ENCODE measurements at places on chromosomes 6 and 20.

DNA sequence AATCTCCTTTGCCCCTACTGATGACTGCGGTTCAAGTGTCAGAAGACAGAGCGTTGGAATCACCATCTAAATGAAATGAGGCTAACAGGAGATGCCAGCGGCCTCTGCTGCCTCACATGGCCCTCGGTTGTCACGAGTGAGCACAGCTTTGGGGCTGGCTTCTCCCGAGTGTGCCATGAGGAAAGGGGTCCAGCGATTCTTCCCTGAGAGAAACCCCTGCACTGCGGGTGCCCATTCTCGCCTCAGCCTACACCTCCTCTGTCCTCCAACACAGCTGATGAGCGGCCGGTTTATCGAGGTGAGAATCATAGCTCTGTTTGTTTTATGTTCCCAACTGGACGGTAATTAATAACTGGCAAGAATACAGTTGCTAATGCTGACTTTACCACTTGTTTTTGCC, 144.7 kb upstream of the RPS6KA2 start:
- no peak for DNase-seq
- no peaks in the 10 kb centered on the region for H3K4me1 ChIP-seq
- no peak overlapping the region for H3K4me3 ChIP-seq
- H3K36me3 ChIP-seq = no peaks in the 10 kb centered on the region
- H3K27me3 ChIP-seq = no peaks in the 10 kb centered on the region

GRCh38 chr6:126923807-126924206, 194.7 kb upstream of the RSPO3 start:
- H3K27ac ChIP-seq = no peak overlapping the region
- H3K27me3 ChIP-seq = no peaks in the 10 kb centered on the region
- DNase-seq = no peak
- H3K4me1 ChIP-seq = no peaks in the 10 kb centered on the region
- H3K36me3 ChIP-seq = no peaks in the 10 kb centered on the region

DNA sequence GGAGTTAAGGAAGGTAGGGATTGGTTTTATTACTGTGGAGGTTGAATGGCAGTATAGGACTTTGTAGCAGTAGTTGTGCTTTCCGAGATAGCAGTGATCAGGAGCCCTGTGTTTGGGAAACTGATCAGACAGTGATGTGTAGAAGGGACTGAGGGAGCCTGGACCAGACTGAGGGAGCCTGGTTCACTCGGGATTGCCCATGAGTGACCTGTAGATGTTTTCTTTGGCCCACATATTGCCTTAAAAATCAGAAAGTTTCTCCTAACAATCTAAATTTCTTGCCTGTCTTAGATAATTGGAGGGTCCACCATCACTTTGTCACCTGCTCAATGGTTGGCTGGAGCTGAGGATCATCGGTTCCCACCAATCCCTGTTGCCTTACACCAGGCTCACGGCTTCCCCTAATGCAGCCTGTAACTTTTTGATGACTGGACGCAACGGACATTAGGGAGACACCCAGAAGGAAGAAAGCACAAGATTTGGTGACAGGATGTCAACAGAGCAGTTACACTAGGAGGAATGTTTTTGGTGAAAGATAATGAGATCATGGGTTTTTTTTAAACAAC, 1.1 kb downstream of the CDS2 start:
- no peaks in the 10 kb centered on the region for H3K36me3 ChIP-seq
- H3K27ac ChIP-seq = peak overlapping the region; percentile 98
- peaks cover 8% of the 10 kb centered on the region for H3K4me1 ChIP-seq
- no peak for DNase-seq
- no peaks in the 10 kb centered on the region for H3K27me3 ChIP-seq

DNA sequence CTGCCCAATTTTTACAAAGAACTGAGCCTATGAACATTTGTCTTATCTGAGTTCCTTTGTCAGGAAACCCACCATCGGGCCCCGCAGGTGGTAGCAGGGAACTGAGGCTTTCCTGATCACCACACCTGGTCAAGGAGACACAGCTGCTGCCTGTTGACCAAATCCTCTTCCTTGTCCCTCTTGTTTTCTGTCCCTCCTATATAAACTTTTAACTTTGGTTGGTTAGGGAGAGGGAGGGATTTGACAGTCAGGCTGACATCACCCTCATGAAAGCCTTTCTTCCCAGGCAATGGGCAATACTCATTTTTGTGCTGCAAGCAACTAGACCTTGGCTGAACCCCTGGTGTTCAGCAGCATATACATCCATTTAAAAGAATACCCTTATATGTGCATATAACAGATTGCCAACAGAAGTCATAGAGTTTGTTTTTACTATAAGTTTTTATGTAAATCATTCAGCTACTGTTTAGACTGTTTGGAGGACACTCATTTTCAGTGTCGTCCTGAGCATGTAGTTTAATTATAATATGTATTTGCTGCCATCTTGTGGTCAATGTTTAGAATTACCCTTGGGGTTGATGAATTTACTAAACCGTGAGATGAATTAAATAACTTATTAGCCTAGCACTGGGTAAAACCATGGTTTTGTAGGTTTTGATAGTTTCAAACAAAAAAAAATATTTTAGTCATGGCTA, 17.0 kb downstream of the CRISP1 start:
- H3K27ac ChIP-seq = no peak overlapping the region
- H3K36me3 ChIP-seq = no peaks in the 10 kb centered on the region
- H3K4me1 ChIP-seq = no peaks in the 10 kb centered on the region
- H3K27me3 ChIP-seq = no peaks in the 10 kb centered on the region
- DNase-seq = no peak

GRCh38 chr6:90753820-90754643, 167.2 kb upstream of the MAP3K7 start:
- no peak for DNase-seq
- H3K36me3 ChIP-seq = no peaks in the 10 kb centered on the region
- no peak overlapping the region for H3K27ac ChIP-seq

- H3K4me1 ChIP-seq = no peaks in the 10 kb centered on the region
- H3K27me3 ChIP-seq = no peaks in the 10 kb centered on the region
- DNase-seq = no peak
- H3K4me3 ChIP-seq = no peak overlapping the region
Measured at GRCh38 chr20:1426231-1426849, 33.5 kb upstream of the FKBP1A start.

GRCh38 chr6:43476746-43477145, 624 bp upstream of the TJAP1 start:
- no peaks in the 10 kb centered on the region for H3K4me1 ChIP-seq
- no peaks in the 10 kb centered on the region for H3K36me3 ChIP-seq
- no peak for DNase-seq

DNA sequence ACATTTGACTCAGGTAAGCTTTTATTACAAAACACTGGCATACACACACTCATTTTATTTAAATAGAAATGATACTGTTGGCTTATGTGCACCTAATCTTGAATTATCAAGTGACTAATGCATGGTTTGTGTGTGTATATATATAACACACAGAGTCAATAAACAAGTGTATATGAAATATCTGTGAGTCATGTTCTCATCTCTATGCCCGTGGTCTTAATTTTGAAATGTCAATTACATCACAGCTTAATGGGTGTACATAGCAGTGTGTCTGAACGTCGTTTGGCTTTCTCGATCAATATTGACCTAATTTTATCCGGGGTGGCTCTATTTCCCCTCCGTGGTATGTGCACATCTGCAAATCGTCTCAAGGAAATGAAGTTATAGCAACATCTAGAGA, 104.0 kb upstream of the ZFP64 start:
- no peak for DNase-seq
- H3K4me1 ChIP-seq = no peaks in the 10 kb centered on the region
- H3K36me3 ChIP-seq = no peaks in the 10 kb centered on the region
- no peaks in the 10 kb centered on the region for H3K27me3 ChIP-seq

DNA sequence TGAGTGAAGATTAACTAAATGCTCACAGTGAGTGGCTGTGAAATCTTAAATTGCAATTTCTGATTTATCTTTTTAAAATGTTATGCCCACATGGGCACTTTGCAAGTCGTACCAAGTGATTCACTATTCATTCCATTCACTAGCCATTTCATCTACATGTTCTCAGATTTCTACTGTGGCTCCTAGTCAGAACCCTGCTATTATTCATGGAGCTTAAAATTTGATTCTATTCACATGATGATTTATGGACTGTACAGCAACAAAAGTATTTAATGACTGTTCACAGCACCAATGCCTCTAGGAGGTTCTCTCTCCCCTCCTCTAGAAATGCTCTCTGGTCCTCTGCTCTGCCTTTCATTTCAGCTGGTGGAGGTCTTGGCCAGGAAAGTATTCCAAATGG, 133.5 kb upstream of the MAP3K7 start:
- no peaks in the 10 kb centered on the region for H3K4me1 ChIP-seq
- H3K4me3 ChIP-seq = no peak overlapping the region
- no peaks in the 10 kb centered on the region for H3K27me3 ChIP-seq
- no peak overlapping the region for H3K27ac ChIP-seq
- DNase-seq = no peak

- H3K27ac ChIP-seq = no peak overlapping the region
- no peaks in the 10 kb centered on the region for H3K27me3 ChIP-seq
- no peak overlapping the region for H3K4me3 ChIP-seq
Measured at GRCh38 chr6:15574486-15574885, 88.3 kb downstream of the DTNBP1 start.

- DNase-seq = no peak
- H3K27ac ChIP-seq = no peak overlapping the region
- H3K27me3 ChIP-seq = no peaks in the 10 kb centered on the region
- no peaks in the 10 kb centered on the region for H3K4me1 ChIP-seq
- H3K4me3 ChIP-seq = no peak overlapping the region
Measured at GRCh38 chr6:137736048-137736818, 130.8 kb upstream of the TNFAIP3 start.
